T-helper 17 cell (primary cell): ENCODE measurements at places on chromosomes 11 and 22. TPM values are rescaled to one million over a fixed set of nuclear protein-coding genes. Genes with fewer than 3 reads are reported as not detected.

The TESMIN gene
- total RNA-seq = 5.5 TPM

The KIF18A gene
- total RNA-seq = 8.9 TPM

DNA sequence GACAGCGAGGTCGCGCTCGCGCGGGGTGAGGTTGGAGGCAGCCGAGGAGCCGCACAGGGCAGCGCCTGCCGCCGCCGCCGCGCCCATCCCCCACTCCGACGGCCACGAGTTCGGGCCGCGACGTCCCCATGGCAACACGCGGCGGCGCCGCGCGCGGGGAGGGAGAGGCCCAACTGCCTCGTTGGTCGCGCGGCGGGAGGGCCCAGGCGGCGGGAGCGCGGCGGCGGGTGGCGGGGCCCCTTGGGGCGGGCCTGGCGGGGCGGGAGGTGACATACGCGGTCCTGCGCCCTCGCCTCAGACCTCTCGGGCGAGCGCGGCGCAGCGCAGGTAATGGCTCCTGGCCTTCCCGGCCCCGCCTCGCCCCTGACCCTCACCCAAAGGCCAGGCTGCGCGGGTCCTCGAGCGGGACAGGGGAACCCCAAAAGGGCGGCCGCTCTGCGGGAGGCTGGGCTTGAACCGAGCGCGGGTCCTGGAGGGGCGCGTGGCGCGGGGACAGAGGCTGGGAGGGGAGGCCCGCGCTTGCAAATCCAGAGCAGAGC lies at the start of gene DEUP1:
Gene DEUP1, plus strand, starts transcription at position 297 of the 539 bp plus-strand sequence. CDS start 1,518 bp downstream, outside the sequence.
- no peak for DNase-seq

The OR52I2 gene
- total RNA-seq = not detected

DNA sequence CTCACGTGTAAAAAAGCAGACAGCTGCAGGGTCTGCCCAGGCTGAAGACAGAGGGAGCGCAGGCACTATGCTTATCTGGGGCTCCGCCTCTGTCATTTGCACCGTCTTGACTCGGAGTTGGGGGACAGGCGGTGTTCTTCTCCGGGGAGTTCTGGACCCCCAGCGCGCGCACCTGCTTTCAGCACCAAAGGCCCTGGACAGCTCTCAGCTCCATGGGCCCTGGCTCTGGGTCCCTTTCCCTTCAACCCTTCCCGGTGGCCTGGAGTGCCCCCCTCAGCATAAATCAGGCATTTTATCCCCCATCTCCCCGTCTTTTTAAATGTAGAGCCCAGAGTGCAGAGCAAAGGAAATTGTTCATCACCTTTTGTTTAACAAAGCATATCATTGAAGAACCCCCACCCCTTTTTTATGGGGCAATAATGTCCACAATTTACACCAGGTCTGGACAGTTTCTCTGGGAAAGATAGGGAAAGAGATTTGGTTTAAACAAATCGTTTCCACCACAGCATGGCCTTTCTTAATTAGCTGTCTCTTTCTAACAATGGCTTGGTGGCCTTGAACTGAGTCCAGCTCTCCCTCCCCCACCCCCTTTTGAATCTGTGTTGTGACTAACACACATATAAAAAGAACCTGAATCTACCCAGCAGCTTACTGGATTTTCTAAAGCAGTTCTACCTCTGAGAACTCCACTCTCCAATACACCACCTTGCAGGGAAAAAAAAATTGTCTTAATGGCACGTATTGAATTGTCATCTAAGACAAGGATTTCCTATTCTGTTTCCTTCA lies 1.7 kb downstream of the SEZ6L start:
- DNase-seq = no peak

- DNase-seq = peak; percentile 20
These were observed 673 bp downstream of the CDON start for GRCh38 chr11:126061707-126062678.

DNA sequence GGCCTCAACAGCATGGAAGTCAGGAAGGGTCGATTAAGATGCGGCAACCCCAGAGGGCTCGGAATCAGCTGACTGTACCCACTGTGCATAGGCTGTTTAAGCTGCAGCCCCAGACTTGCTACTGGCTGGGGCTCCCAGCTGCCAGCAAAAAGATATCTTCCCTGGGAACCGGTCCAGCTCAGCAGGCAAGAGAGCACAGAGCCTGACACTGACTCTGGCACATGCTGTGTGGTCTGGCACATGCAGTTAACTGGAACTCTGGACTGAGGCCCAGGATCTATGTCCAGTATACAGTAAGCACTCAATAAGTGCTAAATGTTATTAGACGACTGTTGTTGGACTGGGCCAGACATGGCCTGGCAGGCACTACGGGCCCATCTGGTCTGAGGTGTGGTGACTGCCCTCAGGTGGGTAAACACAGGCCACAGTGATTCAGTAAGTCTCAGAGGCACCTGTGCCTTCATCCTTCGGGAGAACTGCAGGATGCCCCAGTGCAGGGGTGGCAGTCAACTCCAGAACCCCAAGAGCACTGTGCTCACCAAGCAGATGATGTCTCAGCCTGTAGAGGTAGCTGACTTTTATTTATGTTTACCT lies 87.6 kb downstream of the LARGE1 start:
- no peak for DNase-seq

DNA sequence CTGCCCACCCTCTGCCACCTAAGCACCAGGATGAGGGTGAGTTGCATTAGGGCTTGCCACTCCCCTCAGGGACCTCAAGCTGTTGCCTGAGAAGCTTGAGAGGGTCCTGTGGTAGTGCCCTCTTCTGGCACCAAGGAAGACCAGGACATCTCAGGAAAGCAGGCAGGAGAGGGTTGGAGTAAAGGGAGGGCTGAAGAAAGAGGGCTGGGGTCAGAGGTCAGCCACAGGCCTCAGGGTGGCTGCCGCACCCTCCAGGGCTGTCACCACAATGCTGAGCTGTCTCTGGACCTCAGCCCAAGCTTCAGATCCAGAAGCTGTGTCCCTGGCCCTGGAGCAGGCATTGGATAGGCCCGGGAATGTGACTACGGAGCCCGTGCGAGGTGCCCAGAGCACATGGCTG lies 4.1 kb downstream of the SAC3D1 start:
- DNase-seq = no peak

The UPK3A gene
- total RNA-seq = not detected

GRCh38 chr11:13012056-13012661 lies 3.0 kb downstream of the RASSF10 start:
- no peak for DNase-seq

GRCh38 chr11:7577291-7578190 lies 63.7 kb downstream of the PPFIBP2 start:
- DNase-seq = no peak

DNA sequence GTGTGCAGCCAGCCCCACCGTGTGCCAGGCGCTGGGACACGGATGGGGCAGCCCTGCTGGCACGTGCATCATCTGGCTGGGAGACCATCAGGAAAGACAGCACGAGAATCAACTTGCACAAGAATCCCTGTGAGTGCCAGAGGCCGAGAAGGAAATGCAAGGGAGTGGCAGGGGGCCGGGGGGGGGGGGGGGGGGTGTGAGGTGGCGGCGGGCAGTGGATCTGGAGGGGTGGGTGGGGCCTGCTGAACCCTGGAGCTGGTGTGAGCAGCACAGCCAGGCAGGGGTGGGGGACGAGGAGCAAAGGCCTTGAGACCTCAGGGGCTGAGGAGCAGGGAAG lies 14.0 kb upstream of the FLRT1 start:
- no peak for DNase-seq

The VPS26B gene
- total RNA-seq = 51.1 TPM

DNA sequence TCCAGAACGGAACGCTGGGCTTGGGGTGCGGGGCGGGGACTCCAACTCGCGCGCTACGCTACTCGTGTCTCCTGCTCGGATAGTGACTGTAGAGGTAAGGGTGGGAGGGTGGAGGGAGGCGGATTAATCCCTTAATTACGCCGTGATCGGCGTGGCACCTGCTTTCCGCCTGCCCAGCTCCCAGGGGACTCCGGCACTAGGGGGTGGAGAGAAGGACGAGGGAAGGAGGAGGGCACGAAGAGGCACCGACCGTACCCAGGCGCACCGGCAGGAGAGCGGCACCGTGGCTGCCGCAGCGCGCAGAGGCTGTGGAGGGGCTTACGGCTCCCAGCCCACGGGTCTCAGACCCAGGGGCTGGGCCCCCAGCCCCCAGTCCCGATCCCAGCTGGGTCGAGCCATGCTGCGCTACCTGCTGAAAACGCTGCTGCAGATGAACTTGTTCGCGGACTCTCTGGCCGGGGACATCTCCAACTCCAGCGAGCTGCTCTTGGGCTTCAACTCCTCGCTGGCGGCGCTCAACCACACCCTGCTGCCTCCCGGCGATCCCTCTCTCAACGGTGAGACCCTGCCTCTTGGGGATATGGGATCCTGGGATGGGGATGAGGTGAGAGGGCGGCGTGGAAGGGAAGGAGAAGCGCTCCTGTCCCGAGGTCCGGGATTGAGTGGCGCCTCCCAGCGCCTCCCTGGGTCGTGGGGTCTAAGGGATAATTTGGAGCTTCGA lies at the start of gene ROBO3:
Gene ROBO3, plus strand, starts transcription at position 252 of the 721 bp plus-strand sequence. Its CDS starts 146 bp downstream, at position 398.
- no peak for DNase-seq
